Adipocyte (in vitro differentiated cells): ENCODE measurements at places on chromosomes 2 and 18.

GRCh38 chr18:24039671-24040070, 25.1 kb downstream of the TTC39C start:
- no peak for DNase-seq

DNA sequence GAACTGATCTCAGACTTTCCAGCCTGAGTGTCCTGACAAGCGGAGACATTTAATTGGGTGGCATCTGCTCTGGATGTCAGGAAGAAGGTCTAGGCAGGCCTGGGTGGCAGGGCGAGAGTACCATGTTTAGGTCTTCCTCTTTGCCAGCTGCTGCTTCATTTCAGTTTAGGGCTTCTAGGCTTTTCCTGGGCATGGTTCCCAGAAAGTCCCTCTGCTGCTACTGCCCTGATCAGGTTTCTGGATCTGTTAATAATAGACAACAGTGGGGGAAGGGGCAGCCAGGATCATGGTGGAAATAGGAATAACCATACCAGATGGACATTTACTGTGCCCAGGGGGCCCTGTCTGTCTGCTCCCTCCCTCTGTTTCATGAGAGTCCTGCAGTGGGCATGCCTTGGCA, 2.3 kb upstream of the PLCD4 start:
- peak; percentile 79 for DNase-seq

DNA sequence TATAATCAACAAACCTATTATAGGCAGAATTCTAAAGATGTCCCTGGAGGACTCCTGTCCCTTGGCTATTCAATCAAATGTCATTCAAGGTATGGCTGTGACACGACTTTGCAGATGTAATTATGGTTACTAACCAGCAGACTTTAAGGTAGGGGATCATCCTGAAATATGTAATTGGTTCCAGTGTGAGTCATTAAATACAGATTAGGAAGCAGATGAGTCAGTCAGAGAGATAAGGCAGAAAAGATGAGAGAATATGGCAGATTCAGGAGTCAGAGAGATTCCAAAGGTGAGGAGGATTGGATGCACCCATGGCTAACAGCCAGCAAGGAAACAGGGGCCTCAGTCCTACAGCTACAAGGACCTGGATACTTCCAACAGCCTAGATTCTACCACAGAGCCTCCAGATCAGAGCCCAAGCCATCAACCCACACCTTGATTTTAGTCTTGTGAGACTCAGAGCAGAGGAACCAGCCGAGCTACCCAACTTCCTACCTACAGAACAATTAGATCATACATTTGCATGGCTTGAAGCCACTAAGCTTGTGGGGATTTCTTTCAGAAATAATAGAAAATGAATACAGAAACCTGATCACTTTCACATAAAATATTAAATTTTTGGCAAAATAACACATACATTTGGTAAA, 11.2 kb upstream of the PROM2 start:
- no peak for DNase-seq

DNA sequence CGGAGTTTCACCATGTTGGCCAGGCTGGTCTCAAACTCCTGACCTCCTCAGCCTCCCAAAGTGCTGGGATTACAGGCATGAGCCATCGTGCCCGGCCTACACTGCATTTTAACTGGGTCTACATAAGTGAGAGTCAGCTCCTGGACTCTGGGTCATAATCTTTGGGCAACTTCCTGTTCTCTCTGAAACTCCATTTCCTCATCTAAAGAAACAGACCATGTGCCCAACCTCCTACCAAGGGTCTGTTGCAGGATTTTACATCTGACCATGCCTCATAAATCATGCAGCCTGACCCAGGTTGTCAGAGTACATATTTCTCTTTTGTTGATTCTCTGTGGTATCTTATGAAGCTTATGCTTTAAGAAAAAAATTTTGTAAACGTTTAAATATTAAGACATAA, 280.4 kb downstream of the ALPK2 start:
- DNase-seq, result no peak

DNA sequence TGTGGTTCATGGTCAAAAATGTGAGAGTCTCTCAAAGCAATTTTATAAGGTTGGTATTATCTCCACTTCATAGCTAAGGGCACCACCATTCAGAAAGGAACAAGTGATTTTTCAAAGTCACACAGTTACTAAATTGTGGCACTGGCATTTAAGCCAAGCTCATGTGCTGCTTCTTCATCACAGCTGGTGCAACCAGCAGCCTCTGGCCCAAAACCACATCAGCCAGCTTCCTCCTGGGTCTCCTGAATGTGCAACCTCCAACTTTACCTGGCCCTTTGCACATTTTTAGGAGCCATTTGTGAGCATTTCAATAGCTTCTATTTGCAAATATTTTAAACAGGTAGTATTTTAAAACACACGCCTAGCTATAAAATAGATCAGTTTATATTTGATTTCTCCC, 293.7 kb downstream of the BCL11A start:
- no peak for DNase-seq

- peak; percentile 98 for DNase-seq
Measured at GRCh38 chr2:238847841-238848690, at the start of gene TWIST2. TWIST2 (plus strand) TSS chr2:238848085; CDS start chr2:238848216, 131 bp downstream.

DNA sequence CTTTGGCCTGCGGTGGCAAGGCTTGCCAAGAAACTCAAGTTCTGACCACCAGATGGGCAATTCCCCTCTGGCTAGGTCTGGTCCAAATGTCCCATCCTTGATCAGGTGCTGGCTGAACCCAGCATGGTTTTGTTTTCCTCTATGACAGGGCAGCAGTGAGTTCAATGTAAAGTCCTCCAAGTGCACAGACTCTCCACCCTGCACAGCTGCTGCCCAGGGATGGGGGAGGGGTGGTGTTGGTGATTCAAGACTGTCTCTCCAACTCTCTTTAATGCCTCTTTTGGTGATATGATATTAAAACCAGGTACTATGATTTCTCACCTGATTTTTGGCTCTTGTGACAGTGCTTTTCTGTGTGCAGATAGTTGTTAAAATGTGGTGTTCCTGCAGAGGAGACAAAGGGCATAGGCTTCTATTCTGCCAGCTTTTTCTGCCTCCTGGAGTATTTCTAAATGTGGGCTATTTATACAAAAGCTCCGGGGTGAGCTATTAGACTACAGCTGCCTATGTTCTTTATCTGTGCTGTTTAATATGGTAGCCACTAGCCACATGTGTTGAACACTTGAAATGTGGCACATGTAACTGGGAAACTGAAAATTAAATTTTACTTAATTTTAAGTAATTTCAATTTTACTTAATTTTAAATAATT, 64.0 kb upstream of the STK39 start:
- no peak for DNase-seq

- no peak for DNase-seq
Measured at GRCh38 chr2:125427721-125428315, 1228.1 kb upstream of the GYPC start.

DNA sequence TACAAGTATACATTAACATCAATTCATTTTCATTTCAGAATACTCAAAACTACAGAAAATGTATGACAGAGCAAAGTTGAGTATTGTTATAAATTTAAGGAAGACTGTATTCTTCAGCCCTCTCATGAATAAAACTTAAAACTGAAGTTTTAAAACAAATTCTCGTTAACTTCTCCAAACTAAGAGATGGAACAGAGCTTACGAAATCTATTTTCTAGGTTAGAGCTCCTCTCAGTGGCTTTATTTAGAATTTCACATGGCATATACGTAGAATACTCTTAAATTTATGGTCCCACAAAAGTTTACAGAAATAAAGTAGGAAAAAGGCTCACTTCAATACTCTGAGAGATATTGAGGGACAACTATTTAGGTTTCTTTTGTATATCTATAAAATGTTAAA, 612.1 kb downstream of the KCNJ3 start:
- DNase-seq, result peak; percentile 67

DNA sequence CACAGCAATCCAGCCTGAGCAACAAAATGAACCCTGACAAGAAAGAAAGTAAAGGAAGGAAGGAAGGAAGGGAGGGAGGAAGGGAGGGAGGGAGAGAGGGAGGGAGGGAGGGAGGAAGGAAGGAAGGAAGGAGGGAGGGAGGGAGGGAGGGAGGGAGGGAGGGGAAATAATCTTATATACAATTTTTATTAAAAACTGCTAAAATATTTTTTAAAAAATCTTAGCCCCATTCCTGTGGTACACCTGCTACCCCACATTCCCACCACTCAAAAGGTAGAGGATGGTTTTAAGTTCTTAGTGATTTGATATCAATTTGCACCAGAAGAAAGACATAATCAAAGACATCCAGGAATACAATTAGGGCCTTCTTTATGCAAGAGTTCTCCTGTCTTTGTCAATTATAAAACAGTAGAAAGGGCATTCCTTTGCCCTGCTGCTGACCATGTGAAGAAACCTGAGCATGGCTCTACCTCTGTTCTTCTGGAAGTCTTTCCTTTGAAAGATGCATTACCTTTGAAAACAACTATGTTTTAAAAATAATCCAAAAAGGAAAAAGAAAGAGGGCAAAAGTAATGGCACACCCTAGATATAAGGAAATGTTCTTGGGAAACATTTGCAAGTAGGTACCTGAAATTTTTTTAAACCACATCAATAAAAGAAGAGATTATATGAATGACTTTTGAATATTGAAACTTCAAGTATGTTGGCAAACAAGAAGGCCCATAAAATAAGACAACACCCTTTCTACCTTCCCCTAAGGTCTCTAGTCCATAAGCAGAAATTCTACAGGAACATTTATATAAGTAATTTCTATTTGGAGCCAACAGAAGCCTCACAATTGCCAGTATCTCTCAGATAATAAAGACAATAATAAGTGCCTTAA, 33.7 kb upstream of the ACVR2A start:
- no peak for DNase-seq

DNA sequence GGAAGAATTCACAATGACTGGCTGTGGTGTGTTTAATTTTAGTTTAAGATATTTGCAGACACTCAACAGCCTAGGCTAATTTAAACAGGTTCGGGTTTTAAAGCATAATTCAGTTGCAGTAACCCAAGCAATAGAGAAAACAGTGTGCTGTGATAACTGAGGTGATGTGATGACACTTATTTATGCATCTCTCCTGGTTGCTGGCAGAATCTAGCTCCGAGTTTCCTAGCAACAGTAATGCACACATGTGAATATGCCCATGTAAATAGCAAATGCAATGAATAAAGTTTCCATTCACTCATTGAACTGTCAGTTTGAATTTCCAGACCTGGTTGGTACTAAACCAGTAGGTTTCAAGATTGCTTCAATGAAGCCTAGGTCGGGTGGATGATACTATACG, 426.5 kb downstream of the TMX3 start:
- no peak for DNase-seq

DNA sequence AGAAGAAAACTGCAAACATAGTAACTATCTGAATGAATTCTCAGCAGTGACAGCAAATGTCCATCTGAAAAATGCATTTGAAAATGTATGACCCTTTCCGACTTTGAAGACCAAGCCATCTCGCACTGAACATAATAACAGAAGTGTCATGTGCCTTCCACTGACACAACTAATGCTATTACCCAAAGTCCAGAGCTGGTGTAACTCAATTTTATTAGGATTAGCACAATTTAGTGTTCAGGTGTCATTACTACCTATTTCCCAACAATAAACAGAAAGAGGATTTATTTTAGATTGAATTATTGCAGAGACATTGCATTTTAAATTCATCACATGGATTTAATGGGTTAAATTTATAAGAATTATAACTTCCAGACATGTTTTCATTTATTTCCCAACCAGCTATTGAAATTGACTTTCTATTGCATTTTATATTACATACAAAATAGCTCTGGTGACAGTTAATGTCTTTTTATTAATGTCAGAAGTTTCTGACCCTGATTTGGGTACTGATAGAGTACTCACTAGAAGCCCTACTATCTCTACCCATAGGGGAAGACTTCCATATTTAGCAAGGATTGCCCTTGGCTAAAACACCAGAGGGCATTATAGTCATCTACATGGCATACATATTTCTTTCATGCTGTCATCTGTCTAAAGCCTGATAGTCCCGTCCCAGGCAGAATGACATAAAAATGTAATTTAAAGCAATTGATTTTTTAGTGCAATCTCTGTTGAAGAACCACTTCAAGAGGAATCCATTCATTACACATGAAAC, 7.0 kb upstream of the STK39 start:
- DNase-seq, result peak; percentile 72

DNA sequence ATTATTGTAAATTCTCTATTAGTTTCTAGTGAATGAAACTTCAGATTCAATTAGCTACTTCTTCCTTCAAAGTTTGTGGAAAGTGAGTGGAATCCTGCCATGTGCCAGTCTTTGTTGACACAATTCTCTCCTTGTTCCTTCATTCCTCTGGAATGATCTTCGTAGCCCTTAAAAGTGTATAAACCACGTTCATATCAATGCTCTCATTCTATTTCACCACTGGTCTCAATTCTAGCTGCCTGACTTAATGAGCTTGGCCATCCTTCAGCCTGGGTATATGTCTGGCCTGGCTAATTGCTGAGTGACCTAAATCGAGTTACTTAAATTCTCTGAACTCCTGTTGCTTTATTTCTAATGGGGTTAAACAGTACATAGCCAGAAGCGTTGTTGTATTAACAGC, 43.5 kb downstream of the INSIG2 start:
- no peak for DNase-seq

- DNase-seq, result no peak
Measured at GRCh38 chr18:63705401-63705800, 2.6 kb downstream of the SERPINB11 start.

- no peak for DNase-seq
Measured at GRCh38 chr18:74430806-74431571, 26.1 kb downstream of the DIPK1C start.

DNA sequence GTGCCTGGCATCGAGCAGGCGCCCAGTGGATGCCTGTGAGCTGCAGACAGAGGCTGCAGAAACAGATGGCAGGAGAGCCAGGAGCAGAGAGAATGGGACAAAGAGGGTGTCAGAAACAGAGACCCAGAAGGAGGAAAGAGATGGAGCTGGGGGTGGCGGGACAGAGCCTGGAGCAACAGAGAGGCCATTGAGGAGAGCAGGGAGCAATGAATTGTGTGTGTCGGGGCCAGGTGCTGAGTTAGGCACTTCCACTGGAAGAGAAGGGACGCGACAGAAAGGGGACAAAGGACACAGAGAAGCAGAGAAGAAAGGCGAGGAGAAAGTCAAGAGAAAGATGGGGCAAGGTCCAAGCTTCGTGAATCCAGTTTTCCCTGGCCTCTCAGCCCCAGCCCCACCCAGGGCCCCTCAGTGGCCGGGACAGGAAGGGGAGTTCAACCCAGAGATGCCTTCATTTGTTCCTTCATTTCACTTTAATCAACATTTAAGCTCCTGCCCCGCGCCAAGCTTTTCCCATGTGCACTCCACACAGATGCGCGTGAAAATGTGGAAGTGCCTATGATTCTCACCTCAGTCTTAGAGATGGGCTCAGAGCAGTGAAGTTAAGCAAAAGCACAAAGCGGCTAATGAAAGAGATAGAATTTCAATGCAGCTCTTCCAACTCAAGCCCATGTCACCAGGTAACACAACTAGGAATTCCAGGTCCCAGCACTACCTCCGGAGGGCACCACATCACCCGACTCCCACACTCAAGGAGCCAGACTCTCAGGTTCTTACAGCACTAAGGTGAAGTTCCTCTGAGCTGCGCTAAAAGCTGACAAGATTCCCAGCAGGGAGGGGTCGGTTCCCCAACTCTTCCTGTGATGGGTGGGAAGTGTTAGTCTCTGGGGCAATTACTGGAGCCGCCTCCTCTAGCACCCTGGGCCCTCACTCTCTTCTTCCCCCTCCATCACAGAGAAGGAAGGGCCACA, 55.1 kb downstream of the TNS1 start:
- DNase-seq, result no peak

GRCh38 chr2:217118559-217119284, 258.9 kb upstream of the TNP1 start:
- no peak for DNase-seq
